ENCODE measurements at places on chromosomes 2 and 18.

- no peak for DNase-seq
Observed at GRCh38 chr2:212547716-212548454, 9.3 kb upstream of the ERBB4 start.

DNA sequence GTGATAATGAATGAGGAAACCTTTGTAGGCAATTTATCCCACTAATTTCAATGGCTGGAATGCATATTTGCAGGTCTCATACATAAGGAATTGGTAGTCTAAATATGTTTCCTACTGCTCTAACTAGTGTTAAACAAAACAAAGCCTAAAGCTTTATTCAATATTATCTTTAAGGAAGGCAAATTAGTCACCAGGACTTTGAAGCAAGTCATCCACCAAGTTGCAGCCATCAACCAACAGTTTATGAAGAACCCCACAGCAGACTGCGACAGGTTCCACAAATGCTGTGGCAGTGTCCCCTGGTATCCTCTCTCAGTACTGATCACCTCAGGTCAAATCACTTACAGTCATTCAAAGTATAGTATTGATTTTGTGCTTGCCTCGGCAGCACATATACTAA, 181.5 kb upstream of the ZFP36L2 start:
- DNase-seq: no peak

DNA sequence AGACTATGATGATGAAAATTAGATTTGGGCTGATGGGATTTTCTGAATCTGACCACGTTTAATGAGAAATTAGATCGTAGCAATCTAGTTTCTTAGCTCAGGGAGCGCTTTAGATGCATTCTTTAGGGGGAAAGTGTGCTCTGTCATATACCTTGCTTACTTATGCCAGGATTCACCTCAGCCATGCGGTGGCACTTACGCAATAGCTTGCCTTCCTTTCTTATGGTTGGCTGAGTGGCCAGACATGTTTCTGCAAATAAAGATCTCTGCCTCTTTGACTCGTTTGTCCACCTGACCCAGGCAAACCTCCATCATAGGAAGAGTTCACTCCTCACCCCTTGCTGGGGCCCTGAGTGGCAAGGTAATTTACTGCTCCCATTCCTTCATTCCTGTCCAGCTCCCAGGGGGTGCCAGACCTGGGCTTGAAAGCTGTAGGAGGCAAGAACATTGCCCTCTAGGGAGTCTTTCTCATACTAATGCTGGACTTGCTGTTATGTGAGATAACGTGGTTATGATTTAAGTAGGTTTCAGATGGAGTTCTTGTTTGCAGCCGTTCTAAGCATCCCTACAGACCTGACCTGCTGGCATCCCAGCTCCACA, 57.1 kb downstream of the FBLN7 start:
- no peak for DNase-seq

DNA sequence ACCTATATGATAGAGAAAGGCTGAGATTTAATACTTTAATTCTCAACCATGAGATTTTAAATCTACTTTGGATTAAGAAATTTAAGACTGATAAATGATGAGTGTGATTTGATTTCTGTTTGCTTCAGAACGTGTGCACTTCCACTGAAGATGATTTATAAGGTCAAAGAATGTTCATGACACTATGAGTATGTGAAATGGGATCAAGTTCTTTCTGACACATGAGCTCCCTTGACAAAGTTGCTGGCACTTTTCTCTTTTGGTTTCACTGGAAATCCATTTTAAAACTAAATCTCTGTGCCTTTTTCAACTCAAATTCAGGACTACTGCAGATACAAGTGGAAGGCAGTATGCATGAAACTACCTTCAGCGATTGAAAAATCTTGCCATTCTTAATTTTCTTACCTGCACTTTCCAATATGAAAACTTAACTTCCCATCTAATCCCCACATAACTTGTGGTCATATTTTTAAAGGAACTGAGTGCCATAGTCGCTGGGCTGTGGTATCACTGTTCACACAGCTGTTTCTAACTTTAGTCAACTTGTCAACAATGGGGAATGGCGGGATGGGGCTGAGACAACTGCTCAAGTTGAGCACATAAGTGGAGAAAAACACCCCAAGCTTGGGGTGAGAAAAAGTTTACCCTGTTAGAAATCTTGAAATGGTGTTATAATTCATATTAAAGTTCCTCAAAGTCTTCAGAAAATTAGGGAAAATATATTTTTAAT, 51.8 kb upstream of the TTN start:
- DNase-seq: peak; percentile 25

DNA sequence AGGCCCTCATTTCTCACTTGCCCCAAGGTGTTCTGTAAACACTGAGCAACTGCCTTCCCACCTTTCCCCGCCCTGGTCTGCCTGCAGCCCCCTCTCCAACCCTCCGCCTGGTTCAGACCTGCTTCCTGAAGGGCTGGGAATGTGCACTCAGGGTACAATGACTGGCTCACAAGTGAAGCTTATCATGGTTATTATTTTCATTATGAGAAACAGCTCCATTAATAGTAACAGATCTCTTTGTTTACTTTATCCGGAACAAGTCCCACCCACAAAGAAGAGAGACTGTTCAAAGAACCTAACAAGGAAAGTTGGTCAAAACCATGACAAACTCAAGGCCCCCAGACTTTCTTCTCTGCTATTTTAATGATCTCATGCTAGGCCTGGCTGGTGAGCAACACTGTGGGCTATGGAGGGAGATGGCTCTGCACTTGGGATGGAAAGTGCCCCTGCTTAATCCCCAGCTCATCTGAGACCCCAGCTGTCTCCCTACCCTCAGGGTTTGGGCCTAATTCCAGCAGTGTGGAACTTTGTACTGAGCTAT, 36.7 kb downstream of the ARHGAP25 start:
- DNase-seq: no peak

DNA sequence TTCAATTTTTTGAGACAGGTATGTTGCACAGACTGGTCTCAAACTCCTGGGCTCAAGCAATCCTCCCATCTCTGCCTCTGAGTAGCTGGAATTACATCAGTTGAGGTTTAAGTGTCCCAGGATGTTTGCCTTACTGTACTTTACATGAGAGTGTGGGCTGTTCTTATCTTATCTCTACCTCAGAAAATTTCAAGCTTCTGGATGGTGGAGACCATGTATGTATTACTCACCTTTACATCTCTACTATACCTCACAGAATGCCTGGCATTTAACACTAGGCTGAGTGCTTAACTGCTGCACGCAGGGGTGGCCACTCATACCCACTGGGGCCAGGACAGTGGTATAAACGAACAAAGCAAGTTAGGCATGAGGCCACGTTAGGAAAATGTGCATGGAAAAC, 272.0 kb upstream of the RAB12 start:
- no peak for DNase-seq

GRCh38 chr2:175111200-175111657, 56.8 kb downstream of the ATF2 start:
- DNase-seq: no peak

DNA sequence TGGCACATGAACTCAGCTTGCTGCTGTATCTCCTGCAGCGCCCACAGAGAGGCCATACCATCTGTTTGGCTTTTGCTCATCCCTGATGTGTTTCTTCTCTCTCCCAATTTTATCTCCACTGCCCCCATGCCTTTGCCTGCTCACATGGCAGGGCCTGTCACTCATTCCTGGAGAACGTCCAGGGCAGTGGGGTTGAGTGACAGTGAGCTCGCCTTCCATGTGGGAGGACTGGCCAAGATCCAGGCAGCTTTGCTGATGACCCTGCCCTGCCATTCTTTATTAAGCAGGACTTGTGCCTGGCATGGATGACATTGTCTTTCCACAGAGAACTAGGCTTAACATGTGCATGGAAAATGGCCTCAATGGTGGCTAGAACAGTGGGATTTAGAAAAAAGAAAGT, 230.5 kb upstream of the THSD7B start:
- DNase-seq: no peak

- DNase-seq: no peak
Observed at GRCh38 chr2:221455214-221455613, 116.9 kb downstream of the EPHA4 start.

- DNase-seq: peak; percentile 82
Observed at GRCh38 chr18:43665105-43665788, 388.0 kb upstream of the SYT4 start.

DNA sequence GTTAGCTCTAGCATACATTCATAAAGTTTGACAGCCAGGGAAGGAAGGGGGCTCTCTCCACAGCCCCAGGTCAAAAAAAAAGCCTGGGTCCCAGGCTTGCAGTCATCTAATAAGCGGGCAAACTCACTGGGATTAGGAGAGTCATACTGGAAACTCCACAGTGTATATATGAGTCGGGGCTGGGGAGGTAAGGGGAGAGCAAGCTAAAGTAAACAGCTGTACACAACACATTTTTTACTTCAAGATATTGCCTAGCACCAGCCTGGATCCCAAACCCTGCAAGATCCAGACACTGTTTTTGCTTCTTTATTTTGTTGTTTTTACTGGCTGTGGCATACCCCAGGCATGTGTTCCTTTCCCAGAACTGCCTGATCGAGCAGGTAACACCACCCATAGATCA, 291.3 kb upstream of the TANK start:
- no peak for DNase-seq

GRCh38 chr18:73717570-73717969, 430.1 kb downstream of the FBXO15 start:
- no peak for DNase-seq

DNA sequence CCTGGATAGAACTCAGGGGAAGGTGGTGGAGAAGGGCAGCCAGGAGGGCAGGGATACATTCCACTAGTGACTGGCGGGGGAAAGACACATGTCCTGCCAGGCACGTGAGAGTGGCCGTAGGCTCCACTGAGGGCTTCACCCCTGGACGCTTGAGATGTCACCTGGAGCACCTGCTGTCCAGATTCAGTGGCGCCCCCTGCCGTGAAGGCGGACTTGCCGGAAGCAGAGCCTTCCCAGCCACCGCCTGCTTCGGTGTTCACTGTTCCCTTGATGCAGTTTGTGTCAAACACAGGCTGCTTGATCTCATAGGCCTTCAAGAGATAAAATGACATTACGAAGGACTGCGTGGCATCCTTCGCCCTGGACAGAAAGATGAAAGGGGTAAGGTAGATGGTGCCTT, 335.3 kb downstream of the ZNF521 start:
- DNase-seq: no peak

DNA sequence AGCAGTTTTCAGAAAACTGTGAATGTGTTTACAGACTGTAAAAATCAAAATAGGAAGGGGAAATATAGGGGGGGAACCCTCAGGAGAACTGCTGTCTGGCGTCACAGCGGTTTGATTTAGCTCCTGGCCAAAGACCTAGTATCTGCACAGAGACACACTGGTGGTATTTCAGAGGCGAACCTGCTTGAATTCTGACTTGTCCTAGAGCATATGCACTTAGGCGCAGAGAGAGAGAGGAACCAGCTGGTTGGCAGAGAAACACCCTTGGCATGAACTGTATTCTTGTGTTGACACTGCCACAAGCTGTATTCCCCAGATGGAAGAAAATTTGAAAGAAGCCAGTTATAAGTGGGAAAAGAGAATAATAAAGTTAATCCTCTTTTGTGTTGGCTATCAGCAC, 506.5 kb upstream of the NRP2 start:
- DNase-seq: no peak

- no peak for DNase-seq
Observed at GRCh38 chr2:144541396-144541795, 21.5 kb upstream of the ZEB2 start.
